ENCODE measurements at places on chromosomes 11 and 22.
A peak's percentile ranks its signal among the peaks of the same experiment; 100 is the strongest.

DNA sequence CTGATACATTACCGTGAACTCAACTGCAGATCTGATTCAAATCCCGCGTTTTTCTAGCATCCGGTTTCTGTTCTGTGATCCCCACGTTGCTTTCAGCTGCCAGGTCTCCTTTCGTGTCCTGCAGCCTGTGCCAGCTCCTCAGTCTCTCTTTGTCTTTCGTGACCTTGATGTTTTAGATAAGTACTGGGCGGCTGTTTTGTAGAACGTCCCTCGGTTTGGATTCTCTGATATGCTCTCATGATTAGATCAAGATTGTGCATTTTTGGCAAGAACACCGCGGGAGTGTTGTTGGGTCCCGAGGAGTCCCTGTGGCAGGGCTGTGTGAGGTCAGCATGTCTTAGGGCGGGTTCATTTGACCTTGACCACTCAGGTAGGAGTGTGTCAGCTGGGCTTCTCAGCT is 38.6 kb downstream of the KCNQ1 start:
- no peak for DNase-seq

DNA sequence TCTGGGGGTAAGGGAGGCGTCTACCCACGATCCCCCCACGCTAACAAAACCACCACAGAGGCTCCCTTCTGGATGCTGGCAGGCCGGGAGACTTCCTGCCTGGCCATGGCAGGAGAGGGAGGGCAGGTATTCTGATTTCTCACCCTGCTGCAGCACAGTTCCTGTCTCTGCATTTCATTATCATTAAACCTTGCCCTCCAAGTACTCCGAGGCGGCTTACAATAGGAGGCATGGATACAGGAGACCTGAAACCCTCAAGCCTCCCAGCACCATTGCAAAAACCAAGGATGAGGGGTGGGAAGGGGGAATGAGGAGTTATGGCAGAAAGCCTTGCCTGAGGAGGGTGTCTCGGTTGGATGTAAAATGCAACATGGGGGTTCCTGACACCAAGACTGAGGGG is 44.1 kb upstream of the MN1 start:
- DNase-seq, result no peak

DNA sequence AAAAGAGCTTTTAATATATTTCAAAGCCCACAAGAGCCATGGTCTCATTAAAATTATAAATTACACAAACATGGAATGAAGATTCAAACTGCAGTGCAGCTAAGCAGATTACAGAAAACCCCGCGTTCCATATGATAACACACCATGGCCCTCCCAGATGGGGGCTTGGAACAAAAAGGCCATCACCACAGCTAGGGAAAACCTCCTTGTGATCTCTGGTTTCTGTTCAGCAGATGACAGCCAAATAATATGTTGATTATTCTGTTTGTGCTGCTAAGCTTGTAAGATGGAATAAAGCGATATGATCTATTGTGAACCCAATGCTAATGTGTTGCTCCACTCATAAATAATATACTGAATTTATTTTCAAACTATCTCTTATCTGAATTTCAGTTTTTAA is 28.5 kb downstream of the IMMP1L start:
- no peak for DNase-seq

GRCh38 chr11:27100534-27100933 is 59.9 kb downstream of the BBOX1 start:
- no peak for DNase-seq

- no peak for DNase-seq
Observed at GRCh38 chr11:3944198-3944597, 88.7 kb downstream of the STIM1 start.

DNA sequence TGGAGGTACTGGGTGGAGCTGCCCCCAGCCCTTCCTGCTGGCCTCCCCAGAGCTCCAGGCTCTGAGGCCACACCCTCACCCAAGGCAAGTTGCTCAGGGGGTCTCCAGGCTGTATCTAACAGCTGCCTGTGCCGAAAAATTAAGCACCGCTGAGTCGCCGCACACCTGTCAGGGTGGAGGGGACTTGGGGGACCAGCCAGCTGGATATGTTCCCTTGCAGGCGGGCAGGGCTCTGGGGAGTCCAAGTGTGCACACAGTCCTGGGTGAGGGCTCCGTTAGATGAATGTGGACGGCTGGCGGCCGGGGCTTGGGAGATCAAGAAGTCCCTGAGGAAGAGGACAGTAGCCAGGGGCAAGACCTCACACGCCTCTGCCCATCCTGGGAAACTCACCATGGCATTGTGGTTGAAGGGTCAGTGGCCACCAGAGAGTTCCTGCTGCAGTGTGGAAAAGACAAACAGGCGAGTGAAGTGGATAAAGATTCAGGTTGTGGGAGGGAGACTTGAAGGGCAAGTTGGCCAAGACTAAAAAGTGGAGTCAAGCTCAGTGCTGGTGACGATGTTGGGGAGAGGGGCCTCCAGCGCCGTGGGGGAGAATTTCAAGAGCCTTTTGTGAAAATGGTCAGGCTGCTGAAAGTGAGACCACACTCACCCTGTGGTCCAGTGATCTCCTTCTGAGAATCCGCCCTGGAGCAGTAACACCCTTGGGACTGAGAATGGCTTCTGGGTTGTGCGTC is 69.6 kb downstream of the CDKN1C start:
- no peak for DNase-seq

- DNase-seq, result peak; percentile 61
Observed at GRCh38 chr11:95154514-95154913, 64.9 kb downstream of the ENDOD1 start.

DNA sequence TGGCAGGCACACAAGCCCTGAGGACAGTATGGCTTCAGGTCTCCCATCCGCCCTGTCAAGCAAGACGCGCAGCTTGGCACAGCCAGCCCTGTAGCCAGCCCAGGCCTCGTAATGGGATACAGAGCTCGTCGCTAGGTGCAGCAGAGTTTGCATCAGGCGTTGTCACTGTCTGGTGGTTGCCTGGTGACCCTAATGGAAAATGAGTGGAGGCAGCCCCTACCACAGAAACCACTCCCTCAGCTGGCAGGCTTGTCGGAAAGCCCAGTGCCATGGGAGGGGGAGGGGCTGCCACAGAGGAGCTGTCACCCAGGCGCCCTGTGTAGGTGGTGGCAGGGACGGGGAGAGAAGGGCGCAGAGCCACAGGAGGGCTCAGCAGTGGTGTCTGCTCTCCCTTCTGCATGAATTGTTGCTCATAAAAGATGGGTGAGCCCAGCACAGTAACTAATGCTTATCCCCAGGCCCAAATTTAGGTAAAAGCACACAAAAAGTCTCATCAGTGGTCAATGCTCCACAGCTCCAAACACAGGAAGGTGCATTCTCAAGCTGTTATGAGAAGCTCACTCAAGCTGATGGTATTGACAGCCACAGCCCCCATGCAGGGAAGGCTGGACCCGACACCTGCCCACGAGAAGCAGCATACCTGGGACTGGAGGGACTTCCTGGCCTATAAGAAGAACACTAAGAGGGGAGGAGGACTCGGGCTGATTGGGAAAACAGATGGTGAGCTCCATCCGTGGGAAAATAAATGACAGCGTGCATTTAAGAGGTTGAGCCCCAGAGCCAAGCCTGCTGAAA is 164.6 kb downstream of the ETS1 start:
- no peak for DNase-seq

GRCh38 chr22:37951305-37951704 is 2.1 kb downstream of the C22orf23 start:
- DNase-seq, result peak; percentile 9

DNA sequence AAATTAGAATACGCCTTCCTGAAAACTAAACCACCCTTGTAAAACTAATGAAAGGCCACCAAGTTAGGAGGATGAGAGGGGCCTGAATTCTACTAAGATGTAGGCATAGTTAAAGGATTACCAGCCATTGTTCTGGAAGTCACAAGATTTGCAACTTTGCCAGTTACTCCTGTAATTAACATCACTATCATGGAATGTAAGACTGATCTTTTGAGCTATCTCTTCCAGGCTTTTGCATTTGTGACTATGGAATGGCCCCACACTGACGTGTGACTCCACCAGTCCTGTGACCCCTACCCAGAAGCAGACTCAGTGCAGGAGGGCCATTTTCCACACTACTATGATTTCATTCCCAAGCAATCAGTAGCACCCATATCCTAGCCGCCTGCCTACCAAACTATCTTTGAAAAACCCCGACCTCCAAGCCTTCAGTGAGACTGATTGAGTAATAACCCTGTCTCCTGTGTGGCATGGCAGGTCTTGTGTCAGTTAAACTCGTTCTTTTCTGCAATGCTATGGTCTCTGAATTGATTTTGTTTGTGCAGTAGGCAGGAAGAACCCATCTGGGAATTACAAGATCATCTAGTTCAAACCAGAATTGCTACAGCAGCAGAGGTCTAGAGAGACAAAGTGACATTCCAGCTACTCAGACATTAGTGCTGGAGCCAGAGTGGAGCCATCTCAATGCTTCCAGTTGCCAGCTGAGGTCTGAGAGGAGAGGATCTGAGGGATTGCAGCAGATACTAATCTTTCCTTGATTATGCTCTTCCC is 1.9 kb upstream of the CTSF start:
- no peak for DNase-seq

GRCh38 chr11:59614277-59615119 is 1.1 kb downstream of the OSBP start:
- peak; percentile 15 for DNase-seq

DNA sequence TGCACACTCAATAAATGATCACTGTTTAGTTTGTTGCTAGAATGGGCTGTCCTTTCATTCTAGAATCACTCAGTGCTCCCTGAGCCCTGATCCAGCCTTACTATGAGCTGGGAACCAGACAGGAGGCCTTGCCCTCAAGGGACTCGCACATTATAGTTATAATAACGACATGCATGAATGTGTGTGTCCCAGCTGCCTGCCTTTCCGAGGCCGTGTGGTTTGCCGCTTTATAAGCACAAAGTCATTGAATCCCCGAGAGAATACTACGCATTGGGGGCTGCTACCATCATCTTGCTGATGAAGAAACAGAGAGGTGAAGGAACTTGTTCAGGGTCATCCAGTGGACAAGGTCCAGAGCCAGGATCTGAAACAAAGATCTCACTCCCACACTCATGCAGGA is 75.7 kb downstream of the NFAM1 start:
- DNase-seq, result no peak

- DNase-seq, result no peak
Observed at GRCh38 chr11:100821198-100821597, 134.1 kb downstream of the ARHGAP42 start.

DNA sequence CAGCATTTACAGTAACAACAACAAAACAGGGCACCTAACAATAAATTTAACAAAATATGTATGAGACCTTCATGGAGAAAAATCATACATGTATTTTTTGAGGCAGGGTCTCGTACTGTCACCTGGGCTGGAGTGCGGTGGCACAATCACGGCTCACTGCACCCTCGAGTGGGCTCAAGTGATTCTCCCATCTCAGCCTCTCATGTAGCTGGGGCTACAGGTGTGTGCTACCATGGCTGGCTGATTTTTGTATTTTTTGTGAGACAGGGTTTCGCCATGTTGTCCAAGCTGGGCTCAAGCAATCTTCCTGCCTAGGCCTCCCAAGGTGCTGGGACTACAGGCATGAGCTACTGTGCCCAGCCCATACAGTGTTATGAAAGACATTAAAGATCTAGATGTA is 278.1 kb downstream of the SWAP70 start:
- no peak for DNase-seq

GRCh38 chr11:62919898-62920640 is 1.1 kb downstream of the CHRM1 start:
- DNase-seq, result no peak

DNA sequence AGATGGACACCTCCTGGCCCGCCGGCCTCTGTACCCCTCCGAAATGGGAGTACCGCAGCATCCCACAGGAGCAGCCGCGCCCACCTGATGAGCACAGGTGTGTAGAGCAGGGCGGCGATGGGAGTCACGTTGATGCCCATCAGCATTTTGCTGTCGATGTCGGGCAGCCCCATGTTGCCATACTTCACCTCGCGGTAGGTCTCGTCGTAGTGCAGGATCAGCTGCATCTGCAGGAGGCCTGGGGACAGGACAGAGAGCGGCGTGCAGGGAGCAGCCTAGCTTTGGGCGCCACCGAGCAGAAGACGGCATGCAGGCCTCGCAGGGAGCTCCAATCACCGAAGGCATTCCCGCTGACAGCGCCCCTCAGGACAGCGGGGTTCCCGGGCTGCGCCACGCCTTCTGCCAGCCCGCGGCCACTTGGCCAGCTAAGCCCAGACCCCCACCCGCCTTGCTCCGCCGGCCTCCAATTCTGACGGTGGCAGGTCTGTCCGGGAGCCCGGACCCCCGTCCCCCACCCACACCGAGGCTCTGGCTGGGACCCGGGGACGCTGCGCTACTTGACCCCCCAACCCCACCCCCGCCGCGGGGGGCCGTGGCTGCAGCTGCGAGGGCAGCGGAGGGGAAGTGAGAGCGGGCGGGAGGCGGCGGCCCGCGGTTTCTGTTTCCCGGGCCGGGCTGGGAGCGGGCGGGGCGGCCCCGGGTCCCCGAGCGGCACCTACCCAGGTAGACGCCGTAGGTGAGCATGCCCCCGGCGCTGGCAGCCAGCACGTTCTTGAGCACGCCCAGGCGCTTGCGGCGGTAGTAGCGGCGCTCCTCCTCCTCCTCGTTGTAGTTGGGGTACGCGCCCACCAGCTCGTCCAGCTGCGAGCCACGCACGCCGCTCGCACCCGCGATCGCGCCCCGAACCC is 705 bp downstream of the UNC93B1 start:
- DNase-seq, result no peak

- DNase-seq, result no peak
Observed at GRCh38 chr22:41437198-41437597, 9.4 kb downstream of the TOB2 start.

GRCh38 chr11:74684661-74685060 is 46.6 kb downstream of the CHRDL2 start:
- no peak for DNase-seq

Measured in KBM-7 (cell line).